ENCODE measurements at places on chromosomes 7 and 10.
A peak's percentile ranks its signal among the peaks of the same experiment; 100 is the strongest.

DNA sequence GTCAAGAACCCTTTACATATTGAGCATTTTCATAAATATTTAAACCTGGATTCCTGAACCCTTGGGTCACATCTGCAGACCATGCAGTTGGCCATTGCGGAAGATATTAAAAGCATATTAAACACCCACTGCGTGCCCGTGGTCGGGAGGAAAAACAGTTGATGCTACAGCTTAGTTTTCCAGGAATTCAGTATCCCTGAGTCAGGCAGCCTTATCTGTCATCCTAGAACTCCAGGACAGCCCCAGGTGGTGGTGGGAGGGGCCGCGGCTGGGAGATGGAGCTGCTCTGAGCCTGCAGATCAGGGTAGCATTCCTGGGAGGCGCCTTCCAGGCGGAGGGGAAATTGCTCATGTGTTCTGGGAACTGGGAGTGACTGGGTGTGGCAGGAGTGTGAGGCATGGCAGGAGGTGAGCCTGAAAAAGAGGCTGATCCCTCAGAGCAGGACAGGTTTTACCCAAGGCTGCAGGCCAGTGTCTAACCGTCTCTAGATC, 222.9 kb upstream of the SH2B2 start:
- peak; percentile 87 for DNase-seq

- no peak for DNase-seq
Observed at GRCh38 chr7:143948733-143949132, 5.9 kb upstream of the OR2F1 start.

DNA sequence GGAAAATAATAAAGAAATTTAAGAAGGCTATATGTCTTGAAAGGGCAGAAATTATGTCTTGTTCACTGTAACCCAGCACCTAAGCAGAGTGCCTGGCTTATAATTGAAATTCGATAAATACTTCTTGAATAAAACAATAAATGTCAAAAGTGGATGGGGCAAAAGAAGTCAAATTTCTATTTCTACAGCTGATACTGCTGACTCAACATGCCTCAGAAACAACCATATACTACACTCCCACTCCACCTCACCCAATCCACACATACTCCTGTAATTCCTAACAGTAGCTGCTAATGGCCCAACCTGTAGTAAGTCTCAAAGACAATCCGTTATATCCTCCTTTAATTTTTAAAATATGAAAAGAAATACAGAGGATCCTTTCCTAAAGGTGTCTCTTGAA, 48.1 kb upstream of the LRRN3 start:
- DNase-seq, result no peak

DNA sequence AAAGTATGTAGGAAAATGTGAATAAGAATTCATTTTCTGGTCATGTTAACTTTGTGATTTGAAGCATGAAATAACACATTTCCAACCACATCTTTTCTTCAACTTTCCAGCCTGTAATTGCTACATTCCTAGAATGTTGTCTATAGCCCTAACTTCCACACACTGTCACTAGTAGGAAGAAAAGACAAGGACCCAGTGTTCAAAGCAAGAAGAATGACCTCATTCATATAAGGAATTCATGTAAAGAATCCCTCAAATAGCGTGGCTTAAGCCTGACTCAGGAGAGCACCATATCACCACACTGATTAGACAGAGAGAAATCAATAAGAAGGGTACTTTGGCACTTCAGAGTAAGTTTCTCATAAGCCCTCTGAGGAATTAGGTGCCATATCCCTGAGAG, 318.7 kb upstream of the CHRM2 start:
- DNase-seq, result no peak
